Immature natural killer cell (primary cell): ENCODE measurements at places on chromosomes 5 and 9.
A peak's percentile ranks its signal among the peaks of the same experiment; 100 is the strongest.

- no peak for DNase-seq
Observed at GRCh38 chr5:134846641-134846960, 833 bp downstream of the C5orf24 start.

GRCh38 chr9:123322273-123323195 is 33.5 kb upstream of the CRB2 start:
- peak; percentile 72 for DNase-seq

DNA sequence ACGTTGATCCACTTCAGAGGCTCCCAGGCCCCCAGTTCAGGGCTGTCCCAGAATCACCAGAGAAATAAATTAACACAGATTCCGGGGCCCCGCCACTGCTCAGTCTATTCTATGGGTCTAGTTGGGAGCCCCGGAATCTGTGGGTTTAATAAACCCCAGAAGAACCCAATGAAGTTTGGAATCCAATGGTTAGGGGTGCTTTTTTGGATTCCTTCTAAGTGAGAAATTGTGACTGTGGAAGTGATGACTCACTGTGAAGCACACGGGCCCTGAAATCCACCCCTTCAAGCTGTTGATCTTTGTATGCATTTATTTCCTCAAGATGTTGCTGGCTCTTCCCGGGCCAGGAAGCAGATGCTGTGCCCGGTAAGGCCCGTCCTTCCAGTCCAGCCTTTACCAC is 57.3 kb upstream of the SLC28A3 start:
- DNase-seq: no peak

- no peak for DNase-seq
Observed at GRCh38 chr5:177084175-177084574, 2.5 kb upstream of the FGFR4 start.

GRCh38 chr5:95283761-95284571 is 928 bp downstream of the MCTP1 start:
- DNase-seq: no peak

DNA sequence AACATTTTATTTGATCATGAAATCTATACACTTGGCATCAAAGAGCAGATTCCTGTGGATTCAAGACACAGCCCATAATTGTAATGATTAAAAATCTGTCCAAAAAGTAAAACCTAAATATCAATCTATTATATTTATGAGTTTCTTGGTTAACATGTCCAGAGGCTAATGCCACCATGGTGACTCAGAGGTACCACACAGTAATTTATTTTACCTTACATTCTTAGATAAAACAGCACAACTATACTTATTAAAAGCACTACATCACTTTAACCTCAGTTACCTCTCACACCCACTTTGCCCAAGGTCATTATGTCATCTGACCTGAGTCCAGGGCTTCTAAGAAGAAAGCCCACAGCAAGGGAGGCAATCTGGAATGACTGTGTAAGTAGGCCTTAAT is 519.2 kb downstream of the RASEF start:
- no peak for DNase-seq

- no peak for DNase-seq
Observed at GRCh38 chr5:64653766-64654560, 36.3 kb upstream of the SHISAL2B start.

- no peak for DNase-seq
Observed at GRCh38 chr9:69877852-69878514, 57.4 kb downstream of the CFAP95 start.

GRCh38 chr5:158127536-158127935 is 268.6 kb upstream of the CLINT1 start:
- no peak for DNase-seq

- DNase-seq: no peak
Observed at GRCh38 chr9:114416290-114416689, 28.5 kb upstream of the AKNA start.

GRCh38 chr9:371349-371748 is 156.7 kb downstream of the DOCK8 start:
- no peak for DNase-seq

- no peak for DNase-seq
Observed at GRCh38 chr5:134142052-134142451, 27.6 kb downstream of the TCF7 start.

GRCh38 chr5:96016216-96016615 is 54.6 kb upstream of the ELL2 start:
- no peak for DNase-seq

GRCh38 chr5:40985501-40985900 is 76.2 kb downstream of the C7 start:
- no peak for DNase-seq

DNA sequence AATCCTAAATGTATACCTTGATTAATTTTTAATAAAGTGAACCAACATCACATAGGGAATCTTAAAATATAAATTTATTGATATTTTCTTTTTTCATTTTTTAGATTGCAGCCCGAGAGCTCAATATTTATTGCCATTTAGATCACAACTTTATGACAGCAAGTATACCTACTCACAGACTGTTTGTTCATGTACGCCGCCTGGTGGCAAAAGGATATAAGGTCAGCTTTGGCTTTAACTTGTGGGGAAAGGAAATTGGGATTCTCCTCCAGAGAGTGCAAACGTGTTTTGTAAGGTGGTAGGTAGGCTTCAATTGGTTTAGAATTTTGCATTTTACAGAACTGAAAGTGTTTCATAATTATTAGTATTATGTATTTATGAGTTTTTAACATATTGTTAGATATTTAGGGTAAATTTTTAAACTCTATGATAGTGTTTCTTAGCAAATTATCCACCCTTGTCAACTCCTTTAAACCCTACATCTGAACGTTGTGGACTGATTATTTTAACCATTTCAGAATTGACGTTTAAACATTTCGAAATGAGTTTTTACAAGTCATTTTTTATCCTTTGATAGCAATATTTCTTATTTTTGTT is 17.5 kb upstream of the DHFR start:
- DNase-seq: peak; percentile 40

- no peak for DNase-seq
Observed at GRCh38 chr9:37102486-37102885, 17.9 kb upstream of the ZCCHC7 start.

- no peak for DNase-seq
Observed at GRCh38 chr9:84609779-84610178, 59.8 kb upstream of the NTRK2 start.

- DNase-seq: no peak
Observed at GRCh38 chr5:158431369-158432029, 572.6 kb upstream of the CLINT1 start.

GRCh38 chr9:114616684-114617520 is 5.8 kb downstream of the TMEM268 start:
- no peak for DNase-seq

DNA sequence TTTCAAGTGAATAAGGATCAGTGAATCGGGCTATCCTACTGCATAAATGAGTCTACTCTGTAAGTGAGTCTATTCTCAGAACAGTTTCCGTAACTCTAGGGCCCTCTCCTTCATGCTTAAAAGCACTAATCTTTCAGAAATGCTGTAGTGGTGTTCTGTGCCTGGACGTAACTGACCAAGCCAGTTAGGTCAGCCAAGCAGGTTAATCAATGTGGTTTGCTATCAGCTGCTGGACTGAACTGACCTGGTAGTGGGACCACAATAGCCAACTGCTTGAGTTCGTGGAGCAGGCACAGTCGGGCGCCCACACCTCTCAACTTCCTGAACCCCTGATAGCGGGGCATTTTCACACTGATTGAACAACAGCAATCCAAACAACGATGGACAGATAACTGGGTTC is 6.8 kb downstream of the SLC1A3 start:
- no peak for DNase-seq

GRCh38 chr9:129108805-129109536 is 1.6 kb downstream of the CRAT start:
- no peak for DNase-seq

GRCh38 chr5:5739490-5739945 is 317.0 kb downstream of the ICE1 start:
- DNase-seq: no peak

DNA sequence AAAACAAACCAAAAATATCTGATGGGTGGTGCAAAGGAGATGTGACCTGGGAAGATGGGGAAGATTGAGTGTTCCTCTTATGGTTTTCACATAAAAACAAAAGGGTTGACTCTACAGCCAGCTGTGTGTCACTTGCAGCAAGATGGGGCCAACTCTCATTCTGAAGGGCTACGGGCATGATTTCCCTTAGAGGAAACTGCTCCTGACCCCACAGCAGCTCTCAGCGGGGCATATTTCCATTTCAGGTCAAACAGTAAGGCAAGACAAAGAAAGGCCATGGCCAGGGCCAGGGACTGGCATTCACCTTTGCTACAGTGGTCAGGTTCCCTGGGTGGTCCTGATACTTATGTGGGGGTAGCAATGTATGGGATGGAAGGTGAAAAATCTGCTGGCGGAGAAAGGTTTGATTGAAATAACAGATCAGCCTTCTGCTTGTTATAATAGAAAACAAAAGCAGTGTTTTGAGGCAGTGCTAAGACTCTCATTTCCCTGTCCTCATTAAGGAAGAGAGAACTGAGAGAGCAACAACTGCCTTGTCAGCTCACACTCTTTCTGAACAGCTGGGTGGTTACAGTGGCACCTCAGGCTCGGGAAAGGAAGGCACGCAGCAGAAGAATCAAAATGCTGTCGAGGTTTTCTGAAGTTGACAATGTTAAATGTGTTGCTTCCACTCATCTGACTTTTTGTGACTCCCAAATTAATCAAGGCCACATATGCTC is 120.7 kb upstream of the PCA3 start:
- no peak for DNase-seq

DNA sequence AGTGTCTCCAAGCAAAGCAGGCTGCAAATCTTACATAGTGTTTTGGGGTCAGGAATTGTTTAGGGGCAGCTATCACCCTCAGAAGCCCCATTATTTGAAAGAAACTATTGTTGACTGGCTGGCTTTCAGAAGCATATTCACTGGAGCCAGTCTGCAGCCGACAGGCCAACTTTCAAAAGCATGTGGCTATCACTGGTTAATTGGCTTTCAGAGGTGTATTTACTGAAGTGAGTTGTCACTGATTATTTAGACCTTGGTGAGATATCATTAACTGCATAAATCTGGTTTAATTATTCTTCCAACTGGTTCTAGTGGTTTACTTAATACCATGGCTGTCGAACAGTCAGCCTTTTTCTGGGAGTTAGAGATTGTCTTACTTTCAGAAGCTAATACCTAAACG is 247.0 kb downstream of the CWC27 start:
- DNase-seq: no peak

DNA sequence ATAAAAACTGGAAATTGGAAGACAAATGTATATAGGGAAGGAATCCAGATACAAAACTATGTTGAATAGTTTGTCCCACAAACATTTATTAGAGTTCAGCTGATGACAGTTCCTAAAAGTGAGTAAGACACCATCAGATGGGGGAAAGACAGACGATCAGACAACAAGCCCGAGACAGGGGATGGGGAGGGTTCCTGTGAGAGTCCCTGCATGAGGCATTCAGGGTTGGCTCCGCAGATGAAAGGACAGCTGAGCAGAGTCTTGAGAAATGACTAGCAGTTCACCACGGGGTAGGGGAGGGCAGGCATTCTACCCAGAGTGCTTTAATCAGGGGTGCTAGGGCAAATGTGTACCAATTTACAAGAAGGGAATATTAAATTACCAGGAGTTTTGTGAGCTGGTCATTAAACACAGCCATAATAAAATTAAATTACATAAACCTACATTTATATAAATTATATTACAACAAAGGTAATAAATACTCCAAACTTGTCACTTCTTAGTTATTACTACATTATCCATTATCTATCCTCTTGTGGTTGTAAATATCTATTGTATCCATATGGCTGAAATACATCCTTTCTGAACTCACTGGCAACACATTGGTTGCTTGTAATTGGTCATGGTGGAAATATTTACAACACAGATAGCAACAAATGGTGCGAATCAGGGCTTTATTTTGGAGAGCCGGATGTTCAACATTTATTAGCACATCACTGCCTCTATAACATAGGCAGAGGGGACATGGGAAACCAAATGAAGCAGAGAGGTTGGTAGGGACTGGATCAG is 27.8 kb downstream of the TNFSF15 start:
- DNase-seq: no peak

- no peak for DNase-seq
Observed at GRCh38 chr9:16363916-16364315, 506.6 kb downstream of the BNC2 start.

DNA sequence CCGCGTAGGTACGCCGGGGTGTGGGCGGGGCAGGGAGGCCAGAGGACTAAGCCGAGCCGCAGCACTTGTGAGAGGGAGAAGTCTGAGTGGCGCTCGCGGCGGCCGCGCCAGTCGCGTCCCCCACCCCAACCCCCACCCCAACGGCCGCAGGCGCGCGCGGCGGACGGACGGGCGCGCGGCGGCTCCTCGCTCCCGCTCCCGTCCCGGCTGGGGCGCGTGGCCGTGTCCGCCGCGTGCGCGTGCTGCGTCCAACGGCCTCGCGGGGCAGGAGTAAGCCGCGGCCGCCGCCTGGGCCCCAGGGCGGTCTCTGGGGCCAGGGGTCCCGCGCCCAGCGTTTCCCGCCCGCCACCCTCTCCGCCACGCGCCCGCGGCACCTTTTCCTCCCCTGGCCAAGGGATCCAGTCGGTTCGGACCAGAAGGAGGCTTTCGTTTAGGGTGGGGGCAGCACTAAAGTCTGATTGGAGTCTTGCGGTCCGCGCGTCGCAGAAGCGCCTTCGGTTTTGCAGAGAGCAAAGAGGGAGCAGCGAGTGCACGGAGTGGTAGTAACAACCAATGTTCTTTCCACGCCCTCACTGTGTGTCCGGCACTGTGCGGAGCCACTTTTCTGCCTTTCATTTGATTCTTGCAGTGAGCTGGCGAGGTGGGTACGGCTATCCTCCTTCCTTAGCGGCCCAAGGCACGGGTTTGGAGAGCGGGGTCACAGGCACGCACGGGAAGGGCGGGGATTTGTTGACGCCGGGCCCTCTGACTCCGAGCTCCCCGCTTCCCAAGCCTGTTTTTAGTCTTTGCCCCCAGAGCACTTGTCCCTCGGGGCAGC is 483 bp downstream of the G3BP1 start:
- no peak for DNase-seq

DNA sequence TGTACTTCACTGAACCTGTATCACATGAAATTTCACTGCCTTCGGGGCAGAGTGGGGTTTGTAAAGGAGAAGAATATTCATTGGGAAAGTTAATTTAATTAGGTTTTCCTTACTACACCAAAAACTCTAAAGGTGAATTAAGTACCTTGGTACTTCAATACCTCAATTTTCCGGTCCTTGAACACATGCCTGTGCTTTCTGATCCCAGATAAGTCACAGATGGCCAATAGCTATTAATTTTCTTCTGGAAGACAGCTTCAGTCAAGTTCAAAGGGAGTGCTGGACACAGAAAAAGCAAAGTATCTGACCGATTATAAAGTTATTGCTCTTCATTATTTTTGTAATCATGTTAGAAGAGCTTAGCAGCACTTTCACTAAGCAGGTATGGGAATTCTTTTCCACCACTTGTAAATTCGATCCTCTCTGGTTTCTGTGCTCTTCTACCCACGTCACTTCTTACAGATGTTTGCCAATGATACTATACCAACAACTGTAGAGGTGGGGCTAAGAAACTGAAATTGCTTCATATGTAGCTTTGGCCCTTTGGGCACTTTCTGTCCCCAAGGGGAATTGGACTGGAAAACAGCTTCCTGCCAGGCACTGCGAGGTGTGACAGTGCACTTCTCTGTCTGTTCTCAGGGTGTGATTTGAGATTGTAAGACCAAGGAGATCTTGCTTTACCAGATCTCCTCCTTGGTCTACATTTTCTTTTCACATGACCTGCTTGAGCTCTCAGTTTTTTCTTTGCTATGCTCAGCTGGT is 164.0 kb downstream of the CCDC192 start:
- DNase-seq: no peak
